Spinal cord (tissue), 10 donors: ENCODE measurements at places on chromosomes 7 and 10. TPM values are rescaled to one million over a fixed set of nuclear protein-coding genes. Genes with fewer than 3 reads are reported as not detected.

The DOCK4 gene
- total RNA-seq, result 40.3 TPM

The CASP2 gene
- 17.6 TPM for total RNA-seq

The NPTX2 gene
- 9.8 TPM for total RNA-seq

The PIP gene
- total RNA-seq, result not detected

The MAT1A gene
- total RNA-seq, result 0.44 TPM

The VWDE gene
- 4.9 TPM for total RNA-seq

DNA sequence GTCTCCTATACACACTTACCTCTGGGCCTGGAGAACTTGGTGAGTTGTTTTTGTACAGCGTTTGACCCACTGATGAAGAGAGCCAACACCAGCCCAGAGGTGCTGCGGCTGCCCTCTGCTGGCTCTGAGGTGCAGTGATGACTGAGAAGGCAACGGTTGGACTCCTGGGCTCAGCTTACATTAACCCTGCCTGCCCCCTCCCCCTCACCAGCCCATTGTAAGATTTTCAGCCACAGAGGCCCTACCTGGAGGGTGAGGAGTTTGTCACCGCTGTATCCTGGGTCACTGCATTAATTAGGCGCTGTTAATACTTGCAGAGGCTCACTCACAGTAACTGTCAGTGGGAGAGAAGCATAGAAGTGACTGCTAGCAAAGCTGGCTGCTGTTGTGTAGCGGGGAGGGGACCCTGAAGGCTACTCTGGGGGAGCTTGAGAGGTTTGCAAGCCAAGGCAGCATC, 19.0 kb upstream of the ANKRD2 start:
- DNase-seq, result peak; percentile 72

GRCh38 chr10:64881257-64881656, 1360.1 kb downstream of the REEP3 start:
- DNase-seq, result no peak

DNA sequence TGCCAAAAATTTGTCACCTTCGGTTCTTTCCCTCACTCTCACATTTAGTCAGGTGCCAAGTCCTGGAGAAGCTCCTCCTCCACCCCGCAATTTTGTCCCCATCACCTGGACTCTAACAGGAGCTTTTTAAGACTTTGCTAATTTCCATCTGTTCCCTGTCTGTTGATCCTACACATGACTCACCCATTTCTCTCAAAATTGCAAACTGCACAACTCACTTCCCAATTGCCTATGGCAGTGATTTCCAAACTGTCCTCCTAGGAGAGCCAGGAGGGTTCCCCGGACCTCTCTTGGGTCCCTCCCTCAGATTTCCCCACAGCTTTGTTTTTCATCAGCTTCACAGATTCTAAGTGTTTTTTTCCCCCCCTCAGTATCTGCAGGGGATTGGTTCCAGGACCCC, 120.3 kb downstream of the WNT2 start:
- no peak for DNase-seq

DNA sequence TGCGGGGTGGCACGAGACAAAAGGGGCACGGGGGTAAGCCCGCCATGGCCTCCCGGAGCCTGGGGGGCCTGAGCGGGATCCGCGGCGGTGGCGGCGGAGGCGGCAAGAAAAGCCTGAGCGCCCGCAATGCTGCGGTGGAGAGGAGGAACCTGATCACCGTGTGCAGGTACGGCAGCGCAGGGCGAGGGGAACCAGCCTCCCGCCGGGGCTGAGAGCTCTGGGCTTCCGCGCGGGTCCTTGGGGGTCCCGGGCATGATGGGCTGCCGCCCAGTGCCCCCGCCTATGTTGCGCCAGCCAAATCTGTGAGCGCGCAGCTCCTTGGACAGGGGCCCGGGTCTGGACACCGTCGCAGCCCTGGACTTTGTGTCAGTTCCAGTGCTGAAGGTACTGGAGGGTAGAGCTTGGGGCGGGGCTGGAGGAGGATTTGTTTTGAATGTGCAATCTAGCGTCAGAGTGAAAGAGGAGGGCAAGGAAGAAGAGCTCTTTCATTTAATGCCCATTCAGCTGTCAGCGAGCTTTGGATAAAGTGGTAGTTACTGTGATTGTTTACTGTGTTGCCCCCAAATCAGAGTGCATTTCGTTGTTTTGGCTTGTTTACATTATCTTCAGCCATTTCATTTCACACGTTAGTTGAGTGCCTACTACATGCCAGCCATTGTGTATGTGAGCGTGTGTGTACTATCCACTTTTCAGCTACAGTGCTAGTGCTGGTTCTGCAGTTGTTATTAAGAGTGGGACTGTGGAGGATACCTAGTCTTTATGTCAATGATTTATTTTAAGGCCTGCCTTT, 777 bp downstream of the RUNDC3B start:
- peak; percentile 24 for DNase-seq

DNA sequence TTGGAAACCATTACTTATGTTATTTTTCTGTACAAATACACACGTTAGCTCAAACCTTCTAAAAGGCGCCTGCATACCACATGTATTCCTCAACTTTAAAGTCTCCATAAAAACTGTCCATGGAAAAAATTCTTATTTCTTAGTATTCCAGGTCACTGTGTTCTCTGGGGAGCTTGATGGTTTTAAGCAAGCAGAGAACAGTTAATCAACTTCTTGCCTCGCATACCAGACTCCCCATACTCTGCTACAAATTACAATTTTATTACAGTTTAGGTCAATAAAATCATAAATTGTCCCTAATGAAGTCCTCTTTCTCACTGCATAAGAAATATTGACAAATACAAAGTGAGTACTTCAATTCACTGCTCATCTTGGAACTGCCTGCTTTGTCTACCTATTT, 77.0 kb upstream of the GPR22 start:
- no peak for DNase-seq

- no peak for DNase-seq
Measured at GRCh38 chr10:132245056-132245455, 58.3 kb downstream of the DPYSL4 start.

- DNase-seq, result no peak
Measured at GRCh38 chr7:104956753-104957450, 57.1 kb upstream of the KMT2E start.

DNA sequence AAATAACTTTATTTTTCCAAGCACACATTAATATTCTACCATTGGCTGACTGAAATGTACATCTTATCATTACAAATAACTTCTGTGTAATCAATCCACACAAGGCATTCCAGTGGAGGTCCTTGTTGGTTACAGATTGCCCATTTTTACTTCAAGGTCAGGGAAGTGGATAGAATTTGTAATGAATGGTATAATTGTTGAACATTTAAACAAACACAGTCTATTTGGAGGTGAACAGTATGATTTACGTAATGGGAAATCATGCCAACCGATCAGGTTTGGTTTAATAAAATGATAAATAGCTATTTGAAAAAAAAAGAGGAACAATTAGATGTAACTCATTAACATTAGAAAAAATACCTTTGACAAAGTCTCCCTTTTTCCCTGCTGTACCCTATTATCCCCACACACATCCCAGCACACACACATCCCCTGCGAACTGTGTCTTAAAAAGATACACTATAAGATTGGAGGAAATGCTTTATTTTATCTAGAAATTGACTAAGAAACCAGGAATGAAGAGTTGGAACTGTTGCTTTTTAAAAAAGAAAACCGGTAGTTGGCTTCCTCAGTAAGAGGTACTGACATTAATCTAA, 19.0 kb upstream of the ASZ1 start:
- no peak for DNase-seq

DNA sequence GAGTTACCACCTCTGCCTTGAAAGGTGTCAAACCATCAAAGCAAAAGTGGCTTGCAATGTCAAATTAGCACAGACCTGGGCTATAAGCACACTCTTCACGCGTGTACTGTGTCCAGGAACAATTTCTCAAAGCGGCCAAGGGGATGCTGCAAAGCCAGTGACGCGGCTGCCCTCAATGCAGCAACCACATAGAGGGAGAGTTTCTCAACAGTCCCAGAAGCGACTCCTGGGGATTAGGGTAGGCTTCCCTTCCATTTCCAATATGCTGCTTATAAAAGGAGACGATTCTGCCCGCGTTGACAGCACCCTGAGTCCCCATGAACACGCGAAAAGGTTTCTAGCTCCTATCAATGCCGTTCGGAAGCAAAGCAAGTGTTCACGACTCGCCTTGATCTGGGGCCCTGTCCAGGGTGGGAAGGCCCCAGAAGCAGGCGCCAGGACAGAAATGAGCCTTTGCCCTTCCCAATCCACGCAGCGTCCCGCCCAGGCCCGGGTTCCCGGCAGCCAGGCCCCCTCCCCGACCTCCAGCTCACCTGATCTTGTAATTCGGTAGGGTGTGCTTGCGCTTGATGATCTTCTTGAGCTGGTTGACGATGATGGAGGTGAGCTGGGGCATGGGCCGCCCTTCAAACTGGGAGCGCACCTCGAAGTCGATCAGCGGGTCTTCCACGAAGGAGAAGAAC, 1.3 kb downstream of the PDZD8 start:
- no peak for DNase-seq

- DNase-seq, result peak; percentile 35
Measured at GRCh38 chr7:158541346-158542010, 46.1 kb downstream of the PTPRN2 start.

DNA sequence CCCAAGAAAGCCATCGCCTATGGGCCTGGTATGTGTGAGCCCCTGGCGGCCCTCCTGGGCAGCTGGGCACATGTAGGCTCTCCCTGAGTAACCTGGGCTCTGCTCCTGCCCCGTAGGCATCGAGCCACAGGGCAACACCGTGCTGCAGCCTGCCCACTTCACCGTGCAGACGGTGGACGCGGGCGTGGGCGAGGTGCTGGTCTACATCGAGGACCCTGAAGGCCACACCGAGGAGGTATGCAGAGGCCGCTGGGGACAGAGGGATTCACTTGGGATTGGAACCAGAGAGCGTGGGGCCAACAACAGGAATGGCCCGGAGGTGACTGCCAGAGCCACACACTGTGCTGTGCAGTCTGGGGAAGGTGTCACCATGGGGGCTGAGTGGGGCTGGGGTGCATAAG, 7.3 kb downstream of the FLNC start:
- no peak for DNase-seq

DNA sequence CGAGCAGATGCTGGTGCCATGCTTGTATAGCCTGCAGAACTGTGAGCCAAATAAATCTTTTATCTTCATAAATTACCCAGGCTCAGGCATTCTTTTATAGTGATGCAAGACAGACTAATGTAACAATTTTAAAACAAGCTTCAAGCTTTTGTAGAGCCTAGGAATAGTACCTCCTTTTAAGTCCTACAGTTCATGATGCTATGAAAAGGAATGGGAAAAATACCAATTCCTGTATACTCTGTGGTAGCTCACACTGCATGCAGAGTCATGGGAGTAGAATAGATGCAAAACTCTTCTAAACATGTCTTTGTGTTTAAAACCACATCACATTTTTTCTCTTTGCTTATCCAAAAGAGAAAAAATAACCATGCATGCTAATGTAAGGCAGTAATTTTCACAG, 66.6 kb upstream of the WNT16 start:
- no peak for DNase-seq

- DNase-seq, result no peak
Measured at GRCh38 chr10:129101232-129101980, 365.6 kb upstream of the MGMT start.

GRCh38 chr7:69553190-69553589, 45.1 kb upstream of the AUTS2 start:
- no peak for DNase-seq

GRCh38 chr7:8751557-8752231, 318.3 kb downstream of the NXPH1 start:
- DNase-seq, result no peak

GRCh38 chr10:70910486-70911341, 22.3 kb upstream of the PCBD1 start:
- no peak for DNase-seq

DNA sequence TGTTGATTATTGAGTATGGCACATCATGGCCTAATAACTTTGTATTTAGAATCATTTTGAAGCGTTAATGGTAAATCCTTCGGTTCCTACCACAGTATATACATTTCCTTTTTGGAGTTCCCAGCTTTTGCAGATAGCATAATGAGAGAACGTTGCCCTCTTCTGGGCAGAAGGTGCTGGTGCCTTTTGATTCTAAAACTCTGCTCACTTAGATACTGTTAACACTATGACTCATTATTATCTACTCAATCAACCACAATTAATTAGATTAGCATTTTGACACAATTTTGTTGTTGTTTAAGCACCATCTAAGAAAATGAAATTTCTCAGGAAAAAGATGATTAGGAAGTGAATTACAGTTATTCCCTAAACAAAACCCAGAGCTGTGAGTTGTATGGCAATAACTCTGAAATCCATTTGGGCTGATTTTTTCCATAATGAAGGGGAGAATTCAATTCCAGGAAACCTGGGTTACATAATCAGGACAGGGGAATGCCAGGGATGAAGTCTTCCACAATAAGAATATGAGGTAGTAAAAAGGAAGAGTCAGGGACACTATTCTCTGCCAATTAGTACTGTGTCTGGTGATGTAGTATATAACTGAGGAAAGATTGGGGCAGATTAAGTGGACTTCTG, 11.5 kb upstream of the DLD start:
- DNase-seq, result peak; percentile 67

DNA sequence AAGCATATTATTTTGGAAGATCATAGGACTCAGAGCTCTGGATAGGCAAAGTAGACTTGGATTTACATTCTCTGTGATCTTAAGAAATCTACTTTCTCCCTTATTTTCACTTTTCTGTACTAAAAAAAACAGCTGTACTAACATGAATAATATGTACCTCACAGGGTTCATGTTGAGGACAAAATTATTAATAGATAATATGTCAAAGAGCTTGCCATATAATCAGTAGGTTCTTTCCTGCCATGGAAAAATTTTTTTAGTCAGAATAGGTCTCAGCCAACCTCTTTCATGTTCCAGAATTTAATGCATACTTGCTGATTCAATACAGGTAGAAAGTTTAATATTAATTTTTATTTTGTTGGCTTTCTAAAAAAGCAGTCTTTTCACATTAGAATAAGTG, 780.3 kb upstream of the C7orf33 start:
- DNase-seq, result no peak

DNA sequence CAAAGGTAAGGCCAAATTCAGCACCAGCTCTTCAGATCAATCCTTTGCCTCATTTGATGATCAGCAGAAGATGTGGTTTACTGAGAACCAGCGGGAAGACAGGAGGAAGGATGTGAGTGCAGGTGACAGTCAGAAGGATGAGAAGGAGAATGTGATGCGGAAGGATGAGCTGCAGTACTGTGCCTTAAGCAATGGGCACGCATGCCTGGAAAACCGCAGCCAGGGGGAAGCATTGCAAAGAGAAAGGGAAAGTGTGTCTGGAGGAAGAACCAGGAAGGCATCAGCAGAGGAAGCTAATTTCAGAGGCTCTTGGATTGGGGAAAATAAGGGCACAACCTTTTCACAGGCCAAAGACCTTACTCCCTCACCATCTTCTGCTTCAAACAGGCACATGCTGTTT, 25.7 kb downstream of the C10orf71 start:
- no peak for DNase-seq

- DNase-seq, result no peak
Measured at GRCh38 chr7:138978541-138979184, 2.5 kb downstream of the KIAA1549 start.
